ENCODE measurements at places on chromosomes 12 and 14. TPM values are rescaled to one million over a fixed set of nuclear protein-coding genes. Genes with fewer than 3 reads are reported as not detected.

The PLEKHH1 gene
- 3.4 TPM for total RNA-seq

The SDSL gene
- total RNA-seq, result 9.1 TPM

The GUCY2C gene
- 0.08 TPM for total RNA-seq

The ARL6IP4 gene
- 262 TPM for total RNA-seq

The TAS2R14 gene
- total RNA-seq, result 0.70 TPM

The KRT74 gene
- total RNA-seq, result not detected

The LUM gene
- 7.5 TPM for total RNA-seq

The TAS2R30 gene
- total RNA-seq, result 0.08 TPM

All from hair follicular keratinocyte (primary cell).